ENCODE measurements at places on chromosomes 16 and 17. TPM values are rescaled to one million over a fixed set of nuclear protein-coding genes. Genes with fewer than 3 reads are reported as not detected.

The SLFN12L gene
- 10.4 TPM for total RNA-seq

The SLC35B1 gene
- total RNA-seq: 46.2 TPM

The NPIPA5 gene
- 3.8 TPM for total RNA-seq

The FOXC2 gene
- total RNA-seq: not detected

The SLC4A1 gene
- not detected for total RNA-seq

The TBC1D3K gene
- not detected for total RNA-seq

The CEMP1 gene
- total RNA-seq: not detected

The KCNH4 gene
- 0.19 TPM for total RNA-seq

The KRTAP2-2 gene
- total RNA-seq: not detected

The TP53TG3C gene
- not detected for total RNA-seq

The LITAFD gene
- total RNA-seq: not detected

The SRCIN1 gene
- total RNA-seq: 0.85 TPM

The AANAT gene
- total RNA-seq: 0.23 TPM

The MEIOC gene
- not detected for total RNA-seq

The GRIN2A gene
- 13.3 TPM for total RNA-seq

The CD300LF gene
- not detected for total RNA-seq

The CLEC19A gene
- total RNA-seq: not detected

The GNG13 gene
- total RNA-seq: not detected

The QRICH2 gene
- 0.35 TPM for total RNA-seq

The ANKS4B gene
- 0.08 TPM for total RNA-seq

The SDR42E1 gene
- total RNA-seq: 3.2 TPM

The KRT32 gene
- not detected for total RNA-seq

The C16orf82 gene
- total RNA-seq: not detected

The MPV17L gene
- 0.05 TPM for total RNA-seq

The CMTM2 gene
- not detected for total RNA-seq

The TAT gene
- total RNA-seq: 0.44 TPM

The KRT36 gene
- total RNA-seq: not detected

The CACNG3 gene
- not detected for total RNA-seq

The KREMEN2 gene
- total RNA-seq: 1.5 TPM

The HID1 gene
- total RNA-seq: 0.77 TPM

The ENDOV gene
- 10.7 TPM for total RNA-seq

The B9D1 gene
- total RNA-seq: 9.5 TPM

The GINS2 gene
- 61.2 TPM for total RNA-seq

The KRT25 gene
- total RNA-seq: not detected

The B4GALNT2 gene
- not detected for total RNA-seq

The GCGR gene
- total RNA-seq: not detected

The MT1H gene
- 1.8 TPM for total RNA-seq

All from GM12878 (cell line).